ENCODE measurements at places on chromosomes 4 and X.

DNA sequence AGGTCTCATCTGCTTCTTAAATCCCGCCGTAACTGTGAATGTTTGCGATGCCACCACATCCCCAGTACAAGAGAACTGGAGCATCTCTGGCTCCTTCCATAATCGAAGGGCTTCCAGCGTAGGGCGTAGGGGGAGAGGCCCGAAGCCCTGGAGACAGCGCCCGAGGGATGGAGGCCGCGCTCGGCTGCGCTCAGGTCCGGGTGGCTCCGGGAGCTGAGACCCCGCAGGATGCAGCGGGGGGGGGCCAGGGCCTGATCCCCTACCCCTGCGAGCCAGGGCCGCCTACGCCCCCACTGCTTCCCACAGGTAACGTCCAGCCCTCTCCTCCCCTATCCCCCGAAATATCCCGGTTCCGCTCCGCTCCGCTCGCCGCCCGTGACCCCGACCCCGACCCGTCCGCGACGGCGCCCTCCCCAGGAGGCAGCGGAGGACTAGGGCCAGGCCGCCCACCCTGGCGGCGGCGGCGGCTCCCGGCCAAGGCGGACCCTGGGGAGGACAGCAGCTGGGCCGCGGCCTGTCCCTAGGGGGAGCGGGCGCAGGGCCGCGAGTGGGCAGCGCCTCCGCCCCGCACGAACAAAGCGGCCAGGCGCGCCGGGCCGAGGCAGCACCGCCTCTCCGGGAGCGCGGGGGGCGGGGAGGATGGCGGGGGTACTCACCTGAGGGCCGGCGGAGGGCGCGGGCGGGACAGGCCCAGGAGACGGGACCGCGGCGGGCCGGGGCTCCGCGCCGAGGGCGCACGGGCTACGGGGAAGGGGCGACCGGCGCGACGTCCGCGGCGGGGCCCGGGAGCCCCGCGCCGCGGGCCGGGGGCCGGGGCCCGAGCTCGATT is 723 bp downstream of the WDFY3 start:
- DNase-seq: no peak

DNA sequence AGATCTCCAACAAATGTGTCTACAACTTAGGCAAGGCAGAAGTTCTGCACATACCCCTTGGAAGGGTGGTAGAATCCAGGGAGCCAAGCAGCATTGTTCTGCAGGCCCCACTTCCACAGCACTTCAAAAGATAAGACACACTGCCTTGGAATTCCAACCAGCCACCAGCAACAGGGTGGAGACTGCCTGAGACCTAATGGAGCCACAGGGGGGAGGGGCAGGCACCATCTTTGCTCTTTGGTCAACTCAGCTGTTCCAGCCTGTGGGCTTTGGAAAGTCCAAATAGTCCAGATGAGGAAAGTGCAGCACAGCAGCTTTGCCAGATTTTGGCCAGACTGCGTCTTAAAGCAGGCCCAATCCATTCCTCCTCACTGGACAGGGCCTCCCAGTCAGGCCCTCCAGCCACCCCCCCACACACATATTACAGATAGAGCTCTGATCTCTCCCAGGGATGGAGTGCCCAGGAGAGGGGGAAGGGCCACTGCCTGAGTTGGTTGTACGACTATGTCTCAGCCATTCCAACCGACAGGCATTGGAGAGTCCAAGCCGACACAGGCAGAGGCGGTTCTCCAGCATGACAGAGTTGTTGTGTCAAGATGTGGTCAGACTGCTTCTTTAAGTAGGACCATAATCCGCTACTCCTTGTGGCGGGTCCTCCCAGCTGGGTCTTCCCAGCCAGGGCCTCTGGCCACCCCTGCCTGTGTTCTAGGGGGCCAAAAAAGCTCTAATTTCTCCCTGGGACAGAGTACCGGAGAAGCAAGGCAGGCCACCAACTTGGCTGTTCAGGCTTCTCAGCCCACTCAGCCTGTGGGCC is 42.5 kb upstream of the ANTXR2 start:
- DNase-seq: no peak

- no peak for DNase-seq
These were observed 12.6 kb downstream of the SGMS2 start for GRCh38 chr4:107837317-107837716.

GRCh38 chr4:108148316-108148715 is 20.4 kb downstream of the LEF1 start:
- DNase-seq: no peak

GRCh38 chr4:109576462-109576861 is 16.4 kb downstream of the MCUB start:
- DNase-seq: no peak

GRCh38 chr4:5137927-5138326 is 86.6 kb downstream of the STK32B start:
- no peak for DNase-seq

- no peak for DNase-seq
These were observed at the start of gene GPR82 for GRCh38 chrX:41723826-41724225. Gene GPR82, plus strand, starts transcription at chrX:41724181. Its CDS starts 2,846 bp downstream, at chrX:41727027.

GRCh38 chr4:104641418-104641817 is 146.7 kb upstream of the CXXC4 start:
- no peak for DNase-seq

GRCh38 chr4:168257768-168258167 is 60.8 kb downstream of the DDX60 start:
- DNase-seq: no peak

DNA sequence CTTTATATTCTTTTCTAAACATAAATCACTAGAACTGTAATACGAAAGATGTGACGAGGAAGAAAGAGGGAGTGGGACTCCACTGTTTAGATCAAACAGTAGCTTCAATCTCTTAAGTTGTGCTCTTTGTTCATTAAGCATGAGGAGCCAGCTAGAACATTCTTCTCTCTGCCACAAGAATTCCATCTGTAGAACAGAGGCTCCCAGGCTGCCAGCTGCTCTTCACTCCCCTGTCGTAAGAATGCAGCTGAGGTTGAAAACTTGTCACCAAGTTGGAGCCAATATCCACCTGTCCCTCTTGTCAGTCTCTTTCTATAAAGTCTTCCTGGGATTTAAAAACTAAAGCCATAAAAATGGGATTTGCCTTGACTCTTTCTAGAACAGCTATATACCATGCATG is 65.0 kb upstream of the SEC24B start:
- DNase-seq: no peak

DNA sequence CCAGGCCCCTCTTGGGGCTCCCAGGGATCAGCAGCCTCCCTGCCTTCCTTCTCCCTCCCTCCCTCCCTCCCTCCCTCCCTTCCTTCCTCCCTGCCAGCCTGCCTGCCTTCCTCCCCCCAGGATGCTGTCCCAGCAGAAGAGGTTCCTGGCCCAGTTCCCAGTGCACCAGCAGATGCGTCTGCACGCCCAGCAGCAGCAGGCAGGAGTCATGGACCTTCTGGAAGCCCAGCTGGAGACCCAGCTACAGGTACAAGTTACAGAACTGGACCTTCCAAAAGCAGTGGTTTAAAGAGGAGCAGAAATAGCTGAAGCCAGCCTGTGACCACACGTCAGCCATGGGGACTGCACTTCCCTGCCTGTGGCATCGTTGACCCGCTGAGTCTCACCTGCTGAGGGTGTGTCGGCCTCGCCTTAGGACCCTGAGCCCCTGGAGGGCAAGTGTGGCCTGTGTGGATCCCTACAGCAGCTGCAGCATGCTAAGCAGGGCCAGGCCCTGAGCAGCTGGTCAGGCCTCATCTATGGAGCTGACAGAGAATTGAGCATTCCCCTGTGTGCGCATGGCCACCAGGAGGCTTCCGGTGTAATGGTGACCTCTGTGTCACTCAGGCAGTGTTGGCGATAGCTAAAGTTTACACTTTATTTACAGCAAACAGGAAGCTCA is 84.7 kb downstream of the CRMP1 start:
- DNase-seq: no peak

GRCh38 chrX:153948847-153949805 is 4.7 kb upstream of the RENBP start:
- DNase-seq: no peak

DNA sequence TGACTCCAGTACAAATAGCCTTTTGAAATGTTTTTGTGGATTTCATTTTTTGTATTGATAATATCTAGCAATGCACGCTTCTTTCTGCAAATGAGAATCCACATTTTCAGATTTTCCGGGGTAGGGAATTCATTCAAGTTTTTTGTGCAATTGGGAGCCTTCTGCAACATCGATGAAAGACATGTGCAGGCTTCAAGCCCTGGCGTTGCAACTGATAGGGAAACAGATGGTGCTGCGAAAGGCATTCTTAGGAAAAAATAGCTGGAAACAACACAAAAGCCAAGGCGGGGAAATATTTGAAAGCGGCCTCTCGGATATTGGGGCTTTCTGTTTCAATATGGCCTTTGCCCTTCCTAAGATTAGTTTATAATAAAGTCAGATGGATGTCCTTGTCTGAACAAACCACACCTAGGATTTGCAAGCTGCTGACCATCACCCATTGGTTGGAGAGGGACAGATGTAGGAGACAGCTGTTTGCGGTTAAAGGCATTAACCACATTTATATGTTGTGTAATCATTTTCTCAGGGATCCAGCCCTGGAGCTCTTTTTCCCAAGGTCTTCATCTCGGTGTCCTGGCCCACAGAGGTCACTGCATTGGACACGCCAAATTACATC is 136.5 kb downstream of the PRKX start:
- no peak for DNase-seq

GRCh38 chrX:111322231-111322855 is 52.1 kb upstream of the CAPN6 start:
- no peak for DNase-seq

DNA sequence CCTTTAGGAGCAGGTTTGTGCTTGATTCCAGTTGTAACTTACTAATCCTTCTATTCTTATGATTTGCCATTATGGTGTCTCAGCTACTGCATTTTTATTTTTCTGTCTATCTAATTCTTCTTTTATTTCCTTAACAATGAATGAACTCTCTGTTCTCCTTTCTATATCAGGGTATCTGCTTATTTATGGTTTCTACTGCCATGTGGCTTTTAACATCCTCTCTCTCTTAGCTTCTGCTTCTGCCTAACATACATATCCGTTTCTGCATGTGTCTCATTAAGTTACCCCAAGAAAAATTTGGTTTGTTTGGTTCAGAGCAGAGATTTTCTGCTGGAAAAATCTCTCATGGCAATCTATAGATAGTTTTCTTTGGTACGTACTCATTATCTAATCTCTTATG is 614.4 kb downstream of the RPA4 start:
- DNase-seq: no peak
